ENCODE measurements at places on chromosomes 7 and 10. TPM values are rescaled to one million over a fixed set of nuclear protein-coding genes. Genes with fewer than 3 reads are reported as not detected.

CACNA2D1 gene
- total RNA-seq = not detected

CTAGE4 gene
- 1.8 TPM for total RNA-seq

WEE2 gene
- not detected for total RNA-seq

OLAH gene
- total RNA-seq = 1.2 TPM

CTTNBP2 gene
- total RNA-seq = not detected

TLX1 gene
- not detected for total RNA-seq

PRSS2 gene
- not detected for total RNA-seq

EPHB4 gene
- 2.1 TPM for total RNA-seq

PTPRN2 gene
- total RNA-seq = 2.7 TPM

CUBN gene
- 2.4 TPM for total RNA-seq

AHR gene
- 45.4 TPM for total RNA-seq

ACSM6 gene
- not detected for total RNA-seq

JCAD gene
- total RNA-seq = not detected

AIMP2 gene
- total RNA-seq = 31.3 TPM

CHCHD3 gene
- 47.4 TPM for total RNA-seq

ELN gene
- total RNA-seq = not detected

NXPH1 gene
- not detected for total RNA-seq

TAS2R4 gene
- total RNA-seq = 1.1 TPM

GPR85 gene
- not detected for total RNA-seq

GRID2IP gene
- not detected for total RNA-seq

CDC14C gene
- not detected for total RNA-seq

AKR1C4 gene
- total RNA-seq = not detected

NPY4R2 gene
- total RNA-seq = not detected

GSTO2 gene
- total RNA-seq = 0.81 TPM

PNLIPRP3 gene
- total RNA-seq = not detected

NEUROD6 gene
- not detected for total RNA-seq

SRRM3 gene
- not detected for total RNA-seq

NEURL1 gene
- total RNA-seq = 1.1 TPM

SGPL1 gene
- total RNA-seq = 19.7 TPM

JAKMIP3 gene
- 0.12 TPM for total RNA-seq

CNTNAP2 gene
- total RNA-seq = not detected

ATOH7 gene
- not detected for total RNA-seq

ASB10 gene
- total RNA-seq = not detected

MLXIPL gene
- total RNA-seq = not detected

CALN1 gene
- total RNA-seq = not detected

ERV3-1 gene
- 10.3 TPM for total RNA-seq

BRAF gene
- total RNA-seq = 25.6 TPM

PPP1R3C gene
- total RNA-seq = not detected
